ENCODE measurements at places on chromosomes 2 and 18. TPM values are rescaled to one million over a fixed set of nuclear protein-coding genes. Genes with fewer than 3 reads are reported as not detected.

TMEM37 gene
- total RNA-seq = 0.37 TPM

DAW1 gene
- not detected for total RNA-seq

ASIC4 gene
- total RNA-seq = not detected

CYS1 gene
- total RNA-seq = not detected

FOXI3 gene
- not detected for total RNA-seq

PLEK gene
- 34.4 TPM for total RNA-seq

GPR75 gene
- total RNA-seq = 2.9 TPM

CSRNP3 gene
- not detected for total RNA-seq

FRZB gene
- total RNA-seq = not detected

AMER3 gene
- not detected for total RNA-seq

- no peak for DNase-seq
- no peaks in the 10 kb centered on the region for H3K36me3 ChIP-seq
- no peaks in the 10 kb centered on the region for H3K4me1 ChIP-seq
- no peak overlapping the region for H3K4me3 ChIP-seq
- H3K27ac ChIP-seq = no peak overlapping the region
- no peaks in the 10 kb centered on the region for H3K27me3 ChIP-seq
Measured at GRCh38 chr2:119478188-119478977, 45.9 kb downstream of the SCTR start.

- no peaks in the 10 kb centered on the region for H3K27me3 ChIP-seq
- H3K4me1 ChIP-seq = no peaks in the 10 kb centered on the region
- no peak for DNase-seq
- no peaks in the 10 kb centered on the region for H3K36me3 ChIP-seq
Measured at GRCh38 chr2:224217233-224217961, 178.3 kb upstream of the SERPINE2 start.

GRCh38 chr2:219460424-219460926 lies 25.8 kb downstream of the SPEG start:
- no peak for DNase-seq
- H3K27ac ChIP-seq = no peak overlapping the region
- no peaks in the 10 kb centered on the region for H3K36me3 ChIP-seq
- no peaks in the 10 kb centered on the region for H3K27me3 ChIP-seq
- H3K4me3 ChIP-seq = no peak overlapping the region
- no peaks in the 10 kb centered on the region for H3K4me1 ChIP-seq

DNA sequence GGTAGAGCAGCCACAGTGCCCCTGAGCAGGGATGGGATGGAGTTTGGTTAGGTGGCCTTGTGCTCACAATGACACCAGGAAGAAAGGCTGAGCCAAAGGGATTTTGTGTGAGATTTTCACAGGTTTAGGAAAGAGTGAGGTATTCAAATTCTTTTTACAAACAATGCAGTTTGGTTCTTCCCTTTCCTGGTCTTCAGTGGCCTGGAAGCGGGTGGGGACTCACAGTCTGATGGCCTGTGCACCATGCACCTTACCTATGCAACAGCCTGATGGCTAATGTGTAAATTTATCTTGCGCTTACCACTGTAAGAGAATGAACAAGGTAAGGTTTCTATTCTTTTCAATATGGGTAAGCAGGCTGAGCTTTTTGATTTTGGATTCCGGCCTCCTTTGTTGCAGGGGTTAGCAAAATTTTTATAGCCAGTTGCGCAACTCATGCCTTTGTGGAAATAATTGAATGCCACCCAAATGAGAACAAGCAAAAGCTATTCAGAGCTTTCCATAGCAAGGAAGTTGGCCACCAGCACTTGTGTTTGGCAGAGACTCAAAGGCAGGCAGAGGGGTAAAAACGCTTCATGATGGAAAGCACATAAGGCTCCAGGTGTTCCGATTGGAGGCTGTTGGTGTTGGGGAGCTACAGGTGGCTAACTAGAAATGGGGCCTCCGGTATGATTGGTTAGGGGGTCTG lies 23.8 kb upstream of the IL1R2 start:
- no peak for DNase-seq
- H3K4me3 ChIP-seq = no peak overlapping the region
- H3K27ac ChIP-seq = no peak overlapping the region

- H3K27me3 ChIP-seq = no peaks in the 10 kb centered on the region
- no peak overlapping the region for H3K4me3 ChIP-seq
- no peak for DNase-seq
- H3K27ac ChIP-seq = no peak overlapping the region
- H3K36me3 ChIP-seq = no peaks in the 10 kb centered on the region
- no peaks in the 10 kb centered on the region for H3K4me1 ChIP-seq
Measured at GRCh38 chr2:175984846-175985245, 17.2 kb downstream of the LNPK start.

DNA sequence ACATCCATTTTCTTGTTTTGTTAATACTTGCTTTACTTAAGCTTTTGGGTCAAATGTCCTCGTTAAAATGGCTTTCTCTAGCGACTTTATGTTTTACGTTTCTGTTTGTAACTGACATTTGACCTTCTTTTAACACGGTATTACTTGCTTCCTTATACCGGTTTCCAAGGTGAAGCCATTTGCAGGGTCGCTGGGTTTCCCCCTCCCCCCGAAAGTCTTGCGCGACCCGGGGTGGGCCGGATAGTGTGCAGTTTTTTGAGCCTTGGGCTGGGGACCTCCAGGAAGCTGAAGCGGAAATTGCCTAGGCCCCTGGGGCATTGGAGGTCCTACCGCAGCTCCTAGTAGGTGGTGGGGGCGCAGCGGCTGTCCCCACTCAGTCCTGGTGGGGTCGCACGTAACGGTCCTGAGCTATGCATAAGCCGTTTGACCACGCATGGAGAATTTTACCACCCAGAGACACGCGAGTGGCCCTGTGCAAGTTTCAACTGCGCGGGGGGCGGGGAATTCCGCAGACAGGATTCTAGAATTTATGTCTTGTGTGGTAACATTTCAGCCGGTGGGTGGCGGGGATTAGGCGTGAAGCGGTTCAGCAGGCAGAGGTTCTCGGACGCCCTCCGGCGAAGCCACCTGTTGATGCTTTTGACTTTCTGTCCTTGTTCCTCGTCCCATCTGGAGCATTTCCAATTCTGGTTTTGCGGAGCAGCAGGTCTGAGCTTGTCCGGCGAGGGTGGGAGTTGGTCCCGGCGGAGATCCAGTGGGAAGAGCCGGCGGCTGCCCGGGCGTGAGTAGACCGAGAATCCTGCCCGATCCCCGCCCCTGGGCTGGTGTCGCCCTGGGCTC lies 2.4 kb downstream of the CFLAR start:
- H3K27ac ChIP-seq = peak overlapping the region; percentile 93
- no peaks in the 10 kb centered on the region for H3K36me3 ChIP-seq
- DNase-seq = peak; percentile 85
- peak overlapping the region; percentile 87 for H3K4me3 ChIP-seq

DNA sequence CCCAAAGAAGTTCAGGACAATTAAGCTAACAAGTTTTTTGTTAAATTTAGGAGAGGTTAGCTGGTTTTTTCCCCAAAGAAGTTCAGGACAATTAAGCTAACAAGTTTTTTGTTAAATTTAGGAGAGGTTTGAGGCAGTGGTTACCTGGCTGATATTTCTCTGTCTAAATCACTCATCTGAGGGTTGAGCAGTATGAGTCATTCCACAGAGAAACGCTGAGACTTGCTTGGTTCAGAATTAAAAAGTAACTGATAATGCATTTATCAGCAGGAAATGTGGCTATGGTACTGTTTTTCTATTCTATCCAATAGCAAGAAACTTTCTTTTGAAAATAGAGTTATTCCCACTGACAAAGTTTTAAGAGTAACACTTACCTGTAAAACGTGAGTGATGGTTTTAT lies 22.8 kb upstream of the KIDINS220 start:
- H3K27ac ChIP-seq = no peak overlapping the region
- H3K4me3 ChIP-seq = no peak overlapping the region
- H3K27me3 ChIP-seq = no peaks in the 10 kb centered on the region
- no peak for DNase-seq
- H3K4me1 ChIP-seq = no peaks in the 10 kb centered on the region

GRCh38 chr2:61263830-61264229 lies 101.8 kb downstream of the C2orf74 start:
- H3K27me3 ChIP-seq = no peaks in the 10 kb centered on the region
- peaks cover 39% of the 10 kb centered on the region for H3K36me3 ChIP-seq
- no peak overlapping the region for H3K27ac ChIP-seq

DNA sequence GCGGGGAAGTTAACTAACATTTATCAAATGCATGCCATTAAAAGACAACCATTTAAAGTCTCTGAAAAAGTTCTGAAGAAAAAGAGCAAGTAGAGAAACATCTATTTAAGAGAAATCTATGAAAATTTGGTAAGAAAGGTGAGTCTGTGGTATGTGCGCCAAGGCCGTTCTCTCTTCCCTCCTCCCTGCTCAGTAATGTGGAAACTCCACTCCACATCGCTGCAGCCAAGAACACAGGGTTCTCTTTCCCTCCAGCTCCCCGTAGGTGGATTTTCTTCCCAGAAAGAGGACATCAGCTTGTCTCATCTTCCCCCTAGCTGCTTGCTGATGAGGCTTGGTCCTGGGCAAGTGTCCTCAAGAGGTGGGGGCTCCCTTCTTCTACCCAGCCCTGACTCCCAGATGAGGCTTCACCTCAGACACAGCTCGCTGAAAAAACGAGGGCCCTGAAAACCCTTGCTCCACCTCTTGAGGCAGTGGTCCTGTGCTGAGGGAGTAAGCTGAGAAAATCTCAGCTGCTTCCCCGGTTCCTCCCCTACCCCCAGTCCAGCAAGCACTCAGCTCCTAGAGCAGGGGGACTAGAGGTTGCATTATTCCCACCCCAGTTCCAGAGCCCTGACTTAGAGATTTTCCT lies 45.8 kb upstream of the PTPRM start:
- no peak for DNase-seq
- H3K36me3 ChIP-seq = no peaks in the 10 kb centered on the region
- H3K27me3 ChIP-seq = no peaks in the 10 kb centered on the region
- H3K4me3 ChIP-seq = no peak overlapping the region

Measured in naive thymus-derived CD4-positive, alpha-beta T cell (primary cell).